Pancreas (tissue), 10 donors: ENCODE measurements at places on chromosomes 1 and 21. TPM values are rescaled to one million over a fixed set of nuclear protein-coding genes. Genes with fewer than 3 reads are reported as not detected.

C1orf74 gene
- 0.92 TPM for total RNA-seq

- no peak overlapping the region for H3K4me3 ChIP-seq
- no peaks in the 10 kb centered on the region for H3K27me3 ChIP-seq
- DNase-seq = no peak
- peaks cover 15% of the 10 kb centered on the region for H3K4me1 ChIP-seq
Measured at GRCh38 chr1:28309702-28310101, 19.1 kb upstream of the MED18 start.

GRCh38 chr1:153438599-153438998, 21.9 kb downstream of the S100A7 start:
- no peak for DNase-seq
- no peaks in the 10 kb centered on the region for H3K27me3 ChIP-seq
- no peak overlapping the region for H3K27ac ChIP-seq
- H3K4me3 ChIP-seq = no peak overlapping the region

GRCh38 chr1:219283541-219283940, 109.9 kb downstream of the LYPLAL1 start:
- DNase-seq = no peak
- H3K27ac ChIP-seq = no peak overlapping the region
- H3K4me1 ChIP-seq = no peaks in the 10 kb centered on the region
- H3K4me3 ChIP-seq = no peak overlapping the region

NUDC gene
- 31.8 TPM for total RNA-seq

FAM72B gene
- total RNA-seq = not detected

DNA sequence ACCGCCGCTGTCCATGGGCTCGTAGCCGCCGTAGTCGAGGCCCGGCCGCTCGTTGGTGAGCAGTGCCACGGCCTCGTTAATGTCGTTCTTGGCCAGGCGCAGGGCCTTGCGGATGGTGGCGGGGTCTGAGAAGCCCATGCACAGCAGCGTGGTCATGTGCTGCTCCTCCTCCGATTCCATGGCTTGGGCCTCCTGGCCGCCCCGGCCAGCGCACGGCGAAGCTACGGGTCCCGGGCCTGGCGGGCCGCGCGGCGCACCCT, 300 bp downstream of the USP24 start:
- peak overlapping the region; percentile 92 for H3K4me3 ChIP-seq
- peak; percentile 43 for DNase-seq
- no peaks in the 10 kb centered on the region for H3K36me3 ChIP-seq
- H3K27ac ChIP-seq = peak overlapping the region; percentile 75
- peaks cover 25% of the 10 kb centered on the region for H3K4me1 ChIP-seq
- no peaks in the 10 kb centered on the region for H3K27me3 ChIP-seq

GRCh38 chr1:24383381-24383940, 30.1 kb downstream of the STPG1 start:
- H3K4me3 ChIP-seq = no peak overlapping the region
- no peaks in the 10 kb centered on the region for H3K4me1 ChIP-seq
- no peak for DNase-seq
- H3K36me3 ChIP-seq = peaks cover 2% of the 10 kb centered on the region

- no peaks in the 10 kb centered on the region for H3K36me3 ChIP-seq
- no peak overlapping the region for H3K27ac ChIP-seq
- H3K4me1 ChIP-seq = peaks cover 3% of the 10 kb centered on the region
- no peaks in the 10 kb centered on the region for H3K27me3 ChIP-seq
- H3K4me3 ChIP-seq = no peak overlapping the region
Measured at GRCh38 chr1:9782116-9782751, 41.5 kb downstream of the CLSTN1 start.

LCE2A gene
- not detected for total RNA-seq

- H3K4me1 ChIP-seq = peaks cover 4% of the 10 kb centered on the region
- peak within 1 kb of the TSS; percentile 4 for H3K27ac ChIP-seq
- H3K27me3 ChIP-seq = no peaks in the 10 kb centered on the region
Measured at GRCh38 chr1:156295391-156295947, at the start of gene GLMP. TSS of gene GLMP (minus strand) at chr1:156295679. CDS start at chr1:156295645, 34 bp downstream.

SLC16A4 gene
- 1.8 TPM for total RNA-seq

SLC35F3 gene
- 2.0 TPM for total RNA-seq

GRCh38 chr1:211133393-211133835, 534 bp downstream of the KCNH1 start:
- H3K36me3 ChIP-seq = no peaks in the 10 kb centered on the region
- H3K27me3 ChIP-seq = no peaks in the 10 kb centered on the region
- peaks cover 10% of the 10 kb centered on the region for H3K4me1 ChIP-seq
- H3K27ac ChIP-seq = no peak overlapping the region

DNA sequence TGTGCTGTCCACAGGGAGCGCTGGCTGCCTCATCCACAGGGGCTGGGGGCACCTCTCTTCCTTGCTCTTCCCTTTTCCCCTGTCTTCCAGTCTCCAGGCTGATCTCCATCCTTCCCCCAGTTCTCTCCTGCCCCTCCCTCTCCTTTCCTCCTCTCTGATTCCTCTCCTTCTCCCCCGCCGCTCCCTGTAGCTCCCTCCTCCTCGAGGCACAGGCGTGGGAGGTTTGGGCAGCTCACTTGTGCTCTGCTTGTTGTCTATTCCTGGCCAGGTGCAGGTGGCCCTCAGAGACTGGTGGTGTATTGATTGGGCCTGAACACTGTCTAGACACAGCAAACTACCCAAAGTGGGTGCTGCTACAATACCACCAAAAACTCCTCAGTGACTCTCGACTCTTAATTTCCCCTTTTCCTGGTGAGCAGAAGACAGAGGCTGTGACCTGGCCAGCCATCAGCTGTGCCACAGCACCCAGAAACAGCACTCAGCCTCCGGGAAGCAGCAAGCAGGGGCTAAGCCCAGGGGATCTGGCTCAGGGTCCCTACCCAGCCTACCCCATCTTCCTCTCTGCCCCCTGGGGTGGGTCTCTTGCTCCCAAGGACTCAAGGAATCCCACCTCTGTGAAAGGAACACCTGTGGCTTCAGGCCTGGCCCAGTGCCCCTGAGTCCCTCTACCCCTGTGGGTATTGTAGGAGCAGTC, 93.3 kb downstream of the DDX20 start:
- no peak for DNase-seq
- no peak overlapping the region for H3K4me3 ChIP-seq
- no peaks in the 10 kb centered on the region for H3K4me1 ChIP-seq
- no peak overlapping the region for H3K27ac ChIP-seq
- no peaks in the 10 kb centered on the region for H3K27me3 ChIP-seq
- H3K36me3 ChIP-seq = no peaks in the 10 kb centered on the region

EFNA1 gene
- total RNA-seq = 40.0 TPM

- no peak overlapping the region for H3K27ac ChIP-seq
- DNase-seq = no peak
- H3K27me3 ChIP-seq = no peaks in the 10 kb centered on the region
- H3K4me3 ChIP-seq = no peak overlapping the region
- no peaks in the 10 kb centered on the region for H3K36me3 ChIP-seq
Measured at GRCh38 chr1:109959974-109960744, 24.4 kb upstream of the AHCYL1 start.

DNA sequence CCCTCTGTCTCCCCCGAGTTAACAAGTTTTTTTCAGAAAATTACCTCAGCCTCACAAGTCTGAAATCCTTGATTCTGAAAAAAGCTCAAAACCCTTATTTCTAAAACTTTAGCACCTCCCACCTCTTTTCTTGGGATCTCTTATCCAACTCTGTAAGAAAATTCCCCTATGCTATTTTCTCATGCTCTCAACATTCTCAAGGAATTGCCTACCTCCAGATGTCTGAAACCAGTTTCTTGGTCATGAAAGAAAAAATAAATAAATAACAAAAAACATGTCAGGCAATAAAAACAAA, 18.1 kb upstream of the SFPQ start:
- no peak overlapping the region for H3K27ac ChIP-seq
- H3K4me1 ChIP-seq = no peaks in the 10 kb centered on the region
- H3K36me3 ChIP-seq = no peaks in the 10 kb centered on the region
- H3K27me3 ChIP-seq = no peaks in the 10 kb centered on the region

PERM1 gene
- total RNA-seq = not detected

ZSWIM5 gene
- total RNA-seq = 2.3 TPM

DNA sequence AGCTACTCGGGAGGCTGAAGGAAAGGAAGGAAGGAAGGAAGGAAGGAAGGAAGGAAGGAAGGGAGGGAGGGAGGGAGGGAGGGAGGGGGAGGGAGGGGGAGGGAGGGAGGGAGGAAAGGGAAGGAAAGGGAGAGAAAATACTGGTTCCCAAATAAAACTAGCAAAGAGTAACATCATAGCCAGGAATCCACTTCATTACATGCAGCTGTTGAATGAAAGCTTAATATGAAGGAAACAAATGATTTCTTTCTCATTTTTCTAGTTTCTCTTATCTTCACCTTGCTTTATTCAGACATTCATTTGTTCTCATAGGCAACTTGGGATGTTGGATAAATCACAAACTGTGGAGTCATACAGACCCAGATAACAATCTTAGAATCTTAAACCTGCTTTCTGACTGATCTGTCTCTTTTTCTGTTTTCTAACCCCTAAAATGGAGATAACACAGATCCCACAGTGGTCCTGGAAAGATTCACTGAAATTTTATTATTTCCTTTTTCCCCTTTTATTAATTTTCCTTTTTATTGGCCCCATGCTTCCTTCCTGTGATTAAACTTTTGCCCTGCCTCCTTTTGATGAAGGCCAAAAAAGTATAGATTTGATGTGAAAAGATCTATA, 52.5 kb upstream of the USH2A start:
- no peaks in the 10 kb centered on the region for H3K36me3 ChIP-seq
- no peaks in the 10 kb centered on the region for H3K4me1 ChIP-seq
- no peak overlapping the region for H3K4me3 ChIP-seq
- H3K27ac ChIP-seq = no peak overlapping the region
- no peak for DNase-seq

- no peaks in the 10 kb centered on the region for H3K36me3 ChIP-seq
- no peak overlapping the region for H3K4me3 ChIP-seq
- no peaks in the 10 kb centered on the region for H3K27me3 ChIP-seq
- no peak overlapping the region for H3K27ac ChIP-seq
Measured at GRCh38 chr21:35169574-35169973, 120.5 kb upstream of the RUNX1 start.

RHOU gene
- total RNA-seq = 9.1 TPM

DNA sequence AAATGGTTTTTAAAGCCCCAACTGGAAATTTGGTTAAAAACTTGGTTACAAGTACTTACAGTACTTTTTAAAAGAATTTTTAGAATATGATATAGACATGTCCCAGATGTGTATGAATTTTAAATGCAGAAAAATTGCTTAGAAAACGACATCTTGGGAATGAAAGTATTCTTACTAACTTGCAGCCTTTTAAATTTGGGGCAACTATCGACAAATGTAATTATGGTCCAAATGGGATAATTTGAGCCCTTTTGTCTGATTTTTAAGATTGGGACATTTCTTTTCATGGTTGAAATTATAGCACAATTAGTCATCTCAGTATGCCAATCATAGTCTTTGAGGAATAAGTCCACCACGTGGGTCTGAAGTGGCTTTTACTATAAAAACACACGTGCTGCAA, 43.2 kb upstream of the MTR start:
- H3K4me3 ChIP-seq = no peak overlapping the region
- H3K36me3 ChIP-seq = no peaks in the 10 kb centered on the region
- H3K27ac ChIP-seq = no peak overlapping the region
- H3K4me1 ChIP-seq = no peaks in the 10 kb centered on the region
- DNase-seq = no peak
- H3K27me3 ChIP-seq = no peaks in the 10 kb centered on the region

DNA sequence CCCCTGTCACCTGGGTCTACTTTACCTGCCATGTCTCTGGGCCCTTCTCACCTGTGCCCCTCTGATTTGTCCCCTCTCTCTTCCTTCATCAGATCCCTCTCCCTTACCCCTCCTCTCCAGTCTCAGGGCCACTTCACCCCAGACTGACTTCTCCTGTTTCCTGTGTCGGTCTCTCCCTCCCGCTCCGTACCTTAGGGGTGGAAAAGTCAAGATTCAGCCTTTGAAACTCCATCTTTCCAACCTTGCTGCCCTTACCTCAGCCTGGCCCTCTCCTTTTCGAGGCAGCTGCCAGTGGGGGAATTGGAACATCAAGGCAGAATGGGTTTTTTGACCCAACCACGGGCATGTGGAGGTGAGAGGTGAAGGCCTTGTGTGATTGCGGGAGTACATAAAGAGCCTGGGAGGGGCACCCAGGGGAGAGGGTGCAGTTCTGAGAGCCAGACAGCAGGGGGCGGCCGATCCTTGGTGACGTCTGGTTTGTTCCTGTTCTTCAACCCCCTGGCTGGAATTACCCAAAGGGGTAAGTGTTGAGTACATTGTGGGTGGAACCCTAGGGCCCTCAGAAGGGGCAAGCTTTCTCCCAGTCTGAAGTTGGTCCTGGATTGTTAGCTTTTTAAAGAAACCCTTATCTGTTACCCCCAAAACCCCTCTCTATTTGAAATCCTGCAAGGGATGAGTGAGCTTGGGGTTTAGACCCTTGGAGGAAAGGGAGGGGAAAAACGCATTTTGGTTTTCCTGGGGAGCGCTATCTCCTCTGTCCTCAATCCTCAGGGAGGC, 12.3 kb upstream of the DMBX1 start:
- no peaks in the 10 kb centered on the region for H3K36me3 ChIP-seq
- H3K27me3 ChIP-seq = no peaks in the 10 kb centered on the region
- no peak overlapping the region for H3K4me3 ChIP-seq
- no peak overlapping the region for H3K27ac ChIP-seq
- no peaks in the 10 kb centered on the region for H3K4me1 ChIP-seq

DNA sequence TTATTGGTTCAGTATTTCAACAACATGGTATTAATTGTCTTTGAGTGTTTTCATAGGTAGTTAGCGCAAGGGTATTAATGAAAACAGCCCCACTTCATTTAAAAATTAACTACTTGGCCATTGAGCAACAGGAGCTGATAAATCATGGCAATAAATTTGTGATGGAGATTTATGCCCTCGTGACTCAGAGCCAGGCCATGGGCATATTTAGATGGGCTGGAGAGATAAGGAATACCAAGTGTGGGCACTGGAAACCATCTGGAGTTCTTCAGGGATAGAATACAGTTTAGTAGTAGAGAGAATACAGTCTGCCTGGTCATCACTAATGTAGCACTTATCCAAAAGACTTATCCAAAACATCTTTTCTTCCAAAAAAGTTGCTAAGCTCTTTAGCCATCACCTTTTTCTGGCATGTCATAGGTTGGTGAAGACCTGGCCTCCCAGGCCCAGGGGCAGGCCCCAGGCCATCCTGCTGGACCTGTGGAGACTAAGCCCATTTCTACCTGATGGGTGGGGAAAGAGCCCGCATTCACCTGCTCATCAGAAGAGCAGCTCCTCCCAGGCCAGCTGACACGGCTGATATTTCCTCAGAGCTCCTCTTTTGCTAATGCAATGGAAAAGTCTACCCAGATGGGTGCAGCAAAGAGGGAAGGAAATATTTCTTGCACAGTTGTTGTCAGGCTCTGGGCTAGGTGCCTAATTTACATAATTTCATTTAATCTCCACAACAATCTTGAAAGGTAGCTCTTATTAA, 238.0 kb downstream of the TM2D1 start:
- no peak overlapping the region for H3K27ac ChIP-seq
- no peaks in the 10 kb centered on the region for H3K27me3 ChIP-seq
- H3K4me1 ChIP-seq = no peaks in the 10 kb centered on the region
- H3K4me3 ChIP-seq = no peak overlapping the region

SLC16A1 gene
- 1.2 TPM for total RNA-seq

DRAM2 gene
- total RNA-seq = 10.2 TPM

DNA sequence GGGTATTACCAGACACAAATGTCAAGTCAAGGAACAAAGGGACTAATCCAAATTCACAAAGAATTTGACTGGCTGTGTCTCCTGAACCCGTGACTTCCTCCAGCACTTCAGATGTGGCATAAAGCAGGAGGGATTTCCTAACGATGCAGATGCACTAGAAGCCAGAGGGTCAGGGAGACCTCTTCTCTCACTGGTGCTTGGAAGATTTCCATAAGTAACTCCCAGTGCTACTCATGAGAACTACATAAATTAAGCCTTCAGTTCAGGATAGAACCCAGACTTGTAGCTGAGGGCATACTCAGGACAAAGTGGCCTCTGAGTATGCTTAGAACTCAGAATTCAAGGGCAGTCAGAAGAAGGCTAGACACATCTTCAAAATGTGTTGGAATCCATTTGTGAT, 83.6 kb upstream of the NRIP1 start:
- no peak for DNase-seq
- no peak overlapping the region for H3K4me3 ChIP-seq
- no peak overlapping the region for H3K27ac ChIP-seq
- H3K4me1 ChIP-seq = no peaks in the 10 kb centered on the region
- no peaks in the 10 kb centered on the region for H3K27me3 ChIP-seq
